Gastroesophageal sphincter (tissue), 4 donors: ENCODE measurements at places on chromosomes 1 and 21.

- ATAC-seq, result no peak
Measured at GRCh38 chr1:115524236-115524635, 117.5 kb upstream of the VANGL1 start.

- ATAC-seq, result no peak
Measured at GRCh38 chr1:18752409-18752808, 107.1 kb downstream of the TAS1R2 start.

GRCh38 chr1:169048043-169048442 is 58.4 kb upstream of the ATP1B1 start:
- ATAC-seq, result no peak

DNA sequence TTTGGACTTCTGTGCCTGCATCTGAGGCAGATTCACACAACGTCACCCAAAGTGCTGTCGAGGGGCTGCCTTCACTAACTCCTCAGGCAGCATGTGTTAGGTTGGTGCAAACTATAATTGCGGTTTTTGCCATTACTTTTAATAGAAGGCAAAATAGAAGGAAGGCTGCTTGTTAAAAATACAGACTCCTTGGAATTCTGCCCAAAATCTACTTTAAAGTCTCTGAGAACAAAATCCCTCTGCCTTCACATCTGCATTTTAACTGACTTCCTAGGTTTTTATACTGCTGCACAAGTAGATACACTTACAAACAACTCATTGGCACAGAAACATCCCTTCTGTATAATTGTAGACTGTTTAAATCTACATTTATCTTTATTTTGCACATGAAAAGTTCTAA is 41.3 kb upstream of the SLC19A2 start:
- ATAC-seq, result no peak

DNA sequence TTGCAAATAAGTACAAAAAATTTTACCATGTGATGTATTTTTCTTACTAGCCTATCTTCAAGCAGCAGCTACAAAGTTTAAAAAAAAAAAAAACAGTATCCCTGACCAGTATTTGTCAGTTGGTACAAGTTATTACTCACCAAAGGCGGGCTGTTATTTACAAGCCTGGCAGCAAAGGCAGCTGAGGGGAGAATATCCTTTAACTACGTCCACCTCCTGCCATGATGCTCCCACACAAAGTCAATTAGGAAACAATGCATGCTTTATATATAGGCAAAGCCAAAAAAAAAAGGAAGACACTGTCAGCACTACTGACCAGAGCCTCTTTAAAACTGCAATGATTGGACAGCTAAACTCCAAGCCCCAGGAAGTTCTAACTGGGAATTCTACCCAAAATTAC is 13.7 kb downstream of the PSMA5 start:
- no peak for ATAC-seq
